Stimulated activated CD8-positive, alpha-beta memory T cell treated with anti-CD3 and anti-CD28 coated beads, Interleukin-4, amount 100 ng/mL, for 1 hour (primary cell): ENCODE measurements at places on chromosomes 6 and 20.

GRCh38 chr6:37373822-37374471 lies 20.2 kb downstream of the RNF8 start:
- no peak for DNase-seq

DNA sequence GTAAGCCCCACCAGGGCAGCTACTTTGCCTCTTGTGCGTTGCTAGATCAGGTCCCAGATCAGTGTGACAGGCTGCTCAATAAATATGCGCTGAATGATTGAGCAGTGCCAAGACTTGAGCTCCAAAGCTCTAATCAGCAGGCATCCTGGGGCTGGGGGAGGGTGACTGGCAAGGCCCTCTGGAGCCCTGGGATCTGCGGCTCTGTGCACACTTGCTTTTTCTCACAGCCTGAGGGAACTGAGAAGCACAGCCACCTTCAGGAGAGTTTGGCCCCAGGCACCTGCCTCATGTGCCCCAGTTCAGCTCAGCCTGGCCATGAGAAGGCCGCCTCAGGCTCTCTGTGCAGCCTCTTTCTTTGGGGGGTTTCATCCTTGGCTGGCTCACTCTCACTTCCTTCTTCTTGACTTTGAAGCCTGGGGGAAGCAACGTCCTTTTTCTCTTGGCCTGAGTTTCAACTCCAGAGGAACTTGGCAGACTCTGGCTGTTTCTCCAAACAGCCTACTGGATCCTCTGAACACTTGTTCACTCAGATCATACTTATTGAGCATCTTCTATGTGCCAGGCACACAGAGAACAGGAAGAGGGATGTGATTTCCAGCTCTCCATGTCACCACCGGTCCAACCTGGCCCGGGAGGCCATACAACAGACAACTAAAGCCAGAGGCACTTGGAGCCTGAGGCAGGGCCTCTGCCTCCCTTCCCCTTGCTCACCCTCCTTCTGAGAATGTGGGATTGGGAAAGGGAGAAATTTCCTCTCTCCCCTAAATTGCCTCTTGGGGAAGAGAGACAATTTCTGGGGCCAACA lies 114.0 kb downstream of the VEGFA start:
- DNase-seq, result no peak

GRCh38 chr20:52439375-52439774 lies 247.8 kb upstream of the ZFP64 start:
- DNase-seq, result no peak

GRCh38 chr6:106163446-106163965 lies 77.4 kb downstream of the PRDM1 start:
- DNase-seq, result no peak
